Endodermal cell (in vitro differentiated cells): ENCODE measurements at places on chromosomes 5 and 9.

DNA sequence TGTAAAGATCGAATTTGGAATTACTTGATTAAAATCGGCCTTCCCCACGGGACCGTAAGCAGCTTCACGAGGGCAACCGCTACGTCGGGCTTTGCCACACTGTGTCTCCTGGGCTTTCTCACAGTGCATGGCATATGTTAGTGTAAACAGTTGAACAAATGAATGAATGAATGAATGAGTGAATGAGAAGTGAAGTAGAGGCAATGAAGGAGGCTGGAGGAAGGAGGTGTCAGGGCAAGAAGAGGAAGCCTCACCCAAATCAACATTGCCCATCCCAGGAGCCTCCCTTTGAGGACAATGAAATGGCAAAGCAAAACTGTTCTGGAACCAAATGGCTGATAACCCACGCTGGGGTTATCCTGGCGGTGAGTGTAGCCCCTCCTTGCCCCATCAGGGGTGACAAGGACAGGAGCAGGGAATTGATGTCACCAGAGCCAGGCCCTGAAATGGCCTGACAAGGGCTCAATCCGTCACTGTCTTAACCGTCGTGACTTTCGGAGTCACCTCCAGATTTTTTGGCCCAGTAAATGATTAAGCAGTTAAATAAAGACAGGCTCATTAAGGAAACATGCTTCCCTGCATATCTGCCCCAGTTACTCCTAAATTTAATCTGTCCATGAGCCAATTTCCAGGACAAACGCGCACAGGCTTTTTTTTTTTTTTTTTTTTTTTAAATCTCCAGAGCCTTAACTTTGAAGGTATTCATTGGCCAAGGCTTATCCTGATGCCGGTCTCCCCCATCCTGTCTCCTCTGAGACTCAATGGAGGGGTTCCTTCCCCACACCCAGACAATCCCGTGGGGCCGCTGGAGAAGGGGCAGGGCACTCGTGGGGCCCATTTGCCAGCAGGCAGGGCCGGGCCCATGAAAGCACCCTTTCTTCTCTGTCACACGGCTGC lies 88.4 kb upstream of the BOD1 start:
- no peak for DNase-seq

GRCh38 chr5:123496892-123497291 lies 15.1 kb upstream of the CSNK1G3 start:
- no peak for DNase-seq

DNA sequence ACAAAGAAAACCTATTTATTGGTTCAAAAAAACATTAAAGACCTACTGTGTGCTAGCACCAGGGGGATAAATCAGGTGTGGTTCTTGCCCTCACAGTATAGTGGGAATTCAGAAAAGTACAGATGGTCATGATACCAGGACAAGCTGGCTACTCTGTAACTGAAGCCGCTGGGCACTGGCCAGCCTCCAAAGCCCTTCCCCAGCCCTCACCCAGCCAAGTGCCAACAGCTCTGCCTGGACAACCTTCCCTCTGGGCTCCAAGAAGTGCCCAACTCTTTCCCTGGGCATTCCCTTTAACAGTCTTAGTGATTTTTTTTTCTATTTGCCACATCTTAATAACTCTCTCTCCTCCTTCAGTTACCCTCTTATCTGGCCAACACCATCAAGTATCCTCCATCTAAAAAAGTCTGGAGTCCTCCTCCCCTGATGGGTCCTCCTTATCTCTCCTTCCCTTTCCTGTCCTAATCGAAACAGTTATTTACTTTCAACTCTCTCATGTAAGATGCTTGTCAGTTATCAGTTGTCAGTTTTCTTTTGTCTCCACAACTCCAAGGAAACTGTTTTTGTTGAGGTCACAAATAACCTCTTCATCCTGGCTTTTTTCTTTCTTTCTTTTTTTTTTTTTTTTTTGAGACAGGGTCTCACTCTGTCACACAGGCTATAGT lies 13.3 kb upstream of the SEPTIN8 start:
- no peak for DNase-seq

DNA sequence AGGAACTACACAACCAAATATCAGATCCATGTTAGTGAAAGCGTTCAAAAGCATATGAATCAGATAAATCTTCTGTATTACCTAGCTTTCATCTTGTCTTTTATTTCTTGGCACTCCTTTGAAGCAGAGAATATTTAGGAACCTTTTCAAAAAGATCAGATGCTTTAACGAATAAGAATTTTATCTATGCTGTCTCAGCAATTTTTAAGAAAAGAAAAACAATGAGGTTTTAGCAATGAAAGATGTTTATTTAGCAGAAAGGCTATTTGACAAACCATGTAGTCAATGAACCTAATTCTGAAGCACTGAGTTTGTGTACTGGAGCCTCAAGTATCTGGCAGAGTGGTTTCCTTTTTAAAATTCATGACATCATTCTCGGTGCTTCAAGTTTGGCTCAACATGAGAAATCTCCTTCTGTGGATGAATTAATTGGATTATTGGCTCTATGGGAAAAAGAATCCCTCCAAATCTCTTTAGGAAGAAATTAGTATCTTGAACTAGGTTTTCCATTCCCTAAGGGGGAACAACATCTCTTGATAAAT lies 534.7 kb downstream of the CAAP1 start:
- no peak for DNase-seq

GRCh38 chr5:160105686-160106360 lies 13.4 kb downstream of the PWWP2A start:
- no peak for DNase-seq
